ENCODE measurements at places on chromosomes 3 and 15.

DNA sequence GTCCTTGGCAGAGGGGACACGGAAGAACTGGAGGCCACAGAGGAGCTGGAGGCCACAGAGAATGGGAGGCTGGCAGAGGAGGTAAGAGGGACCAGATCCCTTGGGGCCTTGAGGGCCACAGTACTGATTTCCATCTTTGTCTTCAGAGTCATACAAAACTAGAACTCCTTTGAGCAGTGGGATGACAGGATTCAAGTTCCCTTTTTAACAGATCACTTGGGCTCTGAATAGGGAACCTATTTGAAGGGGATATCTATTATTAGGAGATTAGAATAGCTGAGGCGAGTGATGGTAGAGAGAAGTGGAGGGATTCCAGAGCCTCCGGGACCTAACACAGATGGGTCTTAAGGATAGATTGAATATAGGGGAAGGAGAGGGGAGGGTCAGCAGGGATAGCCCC lies 55.7 kb downstream of the OXNAD1 start:
- no peak for DNase-seq

DNA sequence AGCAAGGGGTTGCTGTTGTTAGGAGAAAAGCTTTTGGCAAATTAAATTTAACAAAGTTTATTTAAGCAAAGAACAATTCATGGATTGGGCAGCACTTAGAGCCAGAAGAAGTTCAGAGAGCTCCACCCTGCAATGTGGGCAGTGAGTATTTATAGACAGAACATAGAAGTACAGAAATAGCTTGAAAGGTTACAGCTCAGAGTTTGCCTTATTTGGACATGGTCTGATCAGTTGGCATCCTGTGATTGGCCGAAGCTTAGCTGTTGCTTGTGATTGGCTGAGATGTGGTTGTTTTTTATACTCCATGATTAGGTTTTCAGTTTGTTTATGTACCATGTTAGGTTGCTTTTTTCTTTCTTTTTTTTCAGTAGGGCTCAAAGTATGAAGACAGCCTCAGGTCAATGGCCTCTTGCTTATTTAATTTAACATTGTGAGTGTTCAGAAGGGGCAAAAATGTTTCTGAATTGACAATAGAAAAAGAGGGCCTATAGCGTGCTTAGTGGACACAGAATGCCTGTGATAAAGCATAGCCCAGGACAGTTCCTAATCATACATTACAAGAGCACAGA lies 293.8 kb downstream of the IGSF11 start:
- DNase-seq: no peak

- no peak for DNase-seq
Observed at GRCh38 chr3:55556619-55557537, 69.8 kb upstream of the WNT5A start.

- no peak for DNase-seq
Observed at GRCh38 chr3:38968891-38969290, 82.9 kb downstream of the SCN11A start.

DNA sequence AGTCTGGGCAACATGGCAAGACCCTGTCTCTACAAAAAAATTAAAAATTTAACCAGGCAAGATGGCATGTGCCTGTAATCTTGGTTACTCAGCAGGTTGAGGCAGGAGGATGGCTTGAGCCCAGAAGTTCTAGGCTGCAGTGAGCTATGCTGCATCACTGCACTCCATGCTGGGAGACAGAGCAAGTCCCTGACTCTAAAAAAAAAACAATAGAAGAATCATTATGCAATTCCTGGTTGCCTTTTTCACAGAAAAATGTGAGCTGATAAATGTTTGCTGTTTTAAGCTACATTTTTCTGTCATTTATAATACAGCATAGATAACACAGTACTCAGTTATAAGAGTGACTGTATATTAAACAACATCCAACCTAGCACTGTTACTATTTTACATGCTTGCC lies 148.8 kb downstream of the SCAPER start:
- no peak for DNase-seq

DNA sequence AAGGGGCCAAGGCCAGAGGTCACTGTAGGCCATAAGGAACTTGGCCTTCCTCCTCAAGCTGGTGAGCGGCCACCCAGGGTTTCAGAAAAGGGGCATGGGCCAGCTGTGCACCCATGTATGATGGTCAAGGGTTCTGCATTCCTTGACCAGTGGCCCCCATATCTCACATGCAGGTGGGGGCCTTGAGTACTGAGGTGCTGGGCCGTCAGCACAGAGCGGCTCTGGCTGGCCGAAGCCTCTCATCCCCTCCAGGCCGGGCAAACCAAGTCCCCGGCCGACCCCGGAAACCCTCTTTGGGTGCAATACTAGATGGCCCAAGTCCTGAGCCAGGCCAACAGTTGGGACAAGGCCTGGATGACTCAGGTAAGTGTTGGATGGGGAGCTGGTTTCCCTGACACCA lies 9.5 kb downstream of the ALG3 start:
- DNase-seq: no peak
